ENCODE measurements at places on chromosomes 5 and 9. TPM values are rescaled to one million over a fixed set of nuclear protein-coding genes. Genes with fewer than 3 reads are reported as not detected.

- DNase-seq: no peak
These were observed 4.6 kb upstream of the ERAP2 start for GRCh38 chr5:96871686-96872085.

DNA sequence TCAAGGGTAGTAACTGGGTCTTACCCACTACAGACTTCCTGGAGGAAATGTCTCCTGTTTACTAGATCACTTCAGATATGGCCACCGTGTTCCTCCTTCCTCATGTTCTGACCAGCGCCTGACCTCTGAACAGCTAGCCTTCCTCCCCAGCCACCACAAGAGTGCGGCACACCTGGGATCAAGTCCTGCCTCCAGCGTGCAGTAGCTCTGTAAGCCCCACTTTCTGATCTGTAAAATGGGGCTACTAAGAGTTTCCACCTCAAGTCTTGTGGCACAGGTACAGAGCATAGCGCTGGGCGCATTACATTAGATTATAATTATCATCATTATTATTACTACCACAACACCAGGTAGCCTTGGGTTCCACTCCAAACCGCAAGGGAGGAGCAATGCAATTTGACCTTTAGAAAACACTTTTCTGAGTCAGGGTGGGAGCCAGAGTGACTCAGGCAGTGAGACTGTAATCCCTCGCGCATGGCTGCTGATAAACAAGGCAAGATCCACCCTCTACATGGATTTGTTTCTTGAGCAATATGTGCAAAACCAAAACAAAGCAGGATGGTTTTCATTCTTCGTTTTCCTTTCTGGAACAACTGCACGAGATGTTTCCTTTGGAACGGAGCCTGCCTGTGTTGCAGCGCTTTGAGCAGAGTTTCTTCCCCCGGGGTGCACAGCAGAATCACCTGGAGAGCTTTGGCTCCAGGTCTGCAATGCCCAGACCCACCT lies 65.0 kb upstream of the ANGPTL2 start:
- peak; percentile 80 for DNase-seq

DNA sequence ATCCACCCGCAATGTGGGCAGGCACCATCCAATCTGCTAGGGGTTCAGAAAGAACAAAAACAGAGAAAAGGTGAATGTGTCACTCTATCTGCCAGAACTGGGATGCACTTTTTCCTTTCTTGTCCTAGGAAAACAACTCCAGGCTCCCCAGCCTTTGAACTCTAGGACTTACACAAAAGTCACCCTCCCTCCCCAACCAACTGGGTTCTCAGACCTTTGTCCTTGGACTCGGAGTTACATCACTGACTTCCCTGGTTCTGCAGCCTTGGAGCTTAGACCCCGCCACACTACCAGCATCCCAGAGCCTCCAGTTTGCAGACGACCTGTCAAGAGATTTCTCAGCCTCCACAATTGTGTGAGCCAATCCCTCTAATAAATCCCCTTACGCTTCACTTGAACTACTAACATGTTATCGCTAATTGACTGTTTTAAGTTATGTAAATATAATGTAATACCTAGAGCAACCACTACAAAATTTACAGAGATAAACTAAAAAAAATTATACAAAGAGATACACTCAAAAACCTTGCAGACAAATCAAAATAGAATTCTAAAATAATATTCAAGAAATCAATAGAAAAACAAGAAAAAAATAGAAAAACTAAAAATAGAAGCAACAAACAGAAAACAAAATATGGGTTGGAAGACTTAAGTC lies 5.3 kb upstream of the UBLCP1 start:
- DNase-seq: no peak

DNA sequence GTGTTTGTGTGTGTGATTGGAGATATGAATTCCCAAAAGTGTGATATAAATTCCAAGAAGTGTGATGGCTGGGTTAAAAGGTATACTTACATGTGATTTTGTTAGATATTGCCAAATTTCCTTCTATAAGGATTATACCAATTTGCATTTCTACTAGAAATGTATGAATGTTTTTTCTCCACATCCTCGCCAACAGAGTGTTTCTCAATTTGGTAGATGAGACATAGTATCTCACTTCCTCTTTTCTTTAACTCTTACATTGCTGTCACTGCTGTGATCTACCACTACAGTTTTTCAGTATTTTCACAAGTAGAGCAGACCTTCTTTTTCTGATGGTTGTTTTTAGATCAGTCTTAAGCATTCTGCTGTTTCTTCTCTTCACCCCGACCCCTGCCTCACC lies 111.3 kb downstream of the FER start:
- DNase-seq: no peak

- DNase-seq: peak; percentile 72
These were observed 653 bp upstream of the HNRNPH1 start for GRCh38 chr5:179623906-179624741.

Gene TMEFF1
- total RNA-seq: 1.5 TPM

Gene CAPSL
- not detected for total RNA-seq

Gene SLC28A3
- 0.27 TPM for total RNA-seq

Data from sciatic nerve (tissue), 2 donors.